SK-MEL-5 (cell line): ENCODE measurements at places on chromosomes 4 and X. TPM values are rescaled to one million over a fixed set of nuclear protein-coding genes. Genes with fewer than 3 reads are reported as not detected.

DNA sequence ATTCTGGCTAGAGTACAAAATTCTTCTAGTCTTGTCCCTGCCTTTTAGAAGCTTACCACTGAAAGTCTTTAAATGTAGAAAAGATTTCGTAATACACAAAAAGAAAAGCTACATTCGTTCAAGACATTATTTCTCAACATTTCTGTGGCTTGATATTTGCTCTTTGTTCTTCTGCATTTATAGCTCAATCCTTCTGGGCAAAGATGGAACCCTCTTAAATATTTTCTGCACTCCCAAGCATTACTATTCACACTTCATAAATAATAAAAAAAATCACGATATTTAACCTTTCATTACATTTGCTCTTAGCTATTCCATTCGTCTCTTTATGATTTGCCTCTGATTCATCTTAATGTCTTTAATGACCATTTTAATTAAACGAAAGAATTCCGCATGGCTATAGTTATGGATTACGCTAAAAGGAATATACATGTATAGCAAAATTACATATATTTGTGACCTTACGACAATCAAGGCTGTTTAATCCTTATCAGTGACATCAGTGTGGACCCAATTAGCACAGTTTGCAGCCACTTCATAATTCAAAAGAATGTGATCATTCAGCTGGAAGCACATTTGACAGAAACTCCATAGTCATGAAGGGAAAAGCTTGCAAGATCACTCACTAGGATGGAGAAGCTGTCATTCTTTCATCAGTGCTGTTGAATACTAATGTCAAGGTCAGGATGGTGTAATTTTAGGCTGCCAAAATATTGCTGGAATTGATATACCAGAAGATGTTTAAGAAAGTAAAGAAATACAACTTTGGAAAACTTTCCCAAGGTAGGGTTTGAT is 1075.0 kb upstream of the TENM3 start:
- DNase-seq, result no peak

DNA sequence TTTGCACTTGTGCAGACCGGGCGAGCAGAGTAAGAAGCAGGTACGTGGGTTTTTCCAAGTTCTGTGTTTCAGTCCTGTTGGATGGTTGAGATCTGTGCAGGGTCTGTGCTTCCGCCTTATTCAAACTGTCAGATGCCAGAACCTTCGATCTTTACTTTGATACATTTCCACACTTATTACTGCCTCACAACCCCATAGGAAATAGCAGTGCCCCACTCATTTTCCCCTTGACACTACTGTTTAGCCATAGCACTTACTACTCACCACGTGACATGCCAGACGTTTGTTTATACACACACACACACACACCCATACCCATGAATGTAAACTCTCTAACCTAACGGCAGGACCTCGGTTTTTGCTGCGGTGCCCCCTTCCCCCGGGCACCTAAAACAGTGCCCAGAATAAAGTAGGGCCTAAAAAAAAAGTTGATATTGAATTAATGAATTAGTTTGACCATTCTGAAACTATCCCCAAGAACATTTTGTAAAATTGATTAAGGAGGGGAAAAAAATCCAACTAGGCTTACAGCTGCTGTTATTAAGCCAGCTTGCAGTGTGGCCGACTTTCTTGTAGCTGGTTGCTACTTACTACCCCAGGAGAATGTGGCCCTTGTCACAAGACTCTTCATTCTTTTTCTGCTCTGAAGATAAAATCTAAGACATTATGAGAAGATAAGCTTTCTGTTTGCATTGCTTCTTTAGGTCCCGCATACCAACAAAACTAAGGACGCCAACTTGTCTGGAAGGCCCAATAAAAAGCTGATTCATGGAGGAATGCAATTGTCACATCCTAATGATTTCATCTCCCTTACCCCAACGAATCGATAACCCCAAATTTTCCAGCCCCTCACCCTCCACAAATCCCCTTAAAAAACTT is 704 bp upstream of the SEPSECS start:
- no peak for DNase-seq

- DNase-seq, result peak; percentile 53
Observed at GRCh38 chrX:153580700-153581386, 18.1 kb downstream of the CCNQ start.

Gene UGT2B11
- not detected in 2 replicates for total RNA-seq

Gene RXFP1
- 0.24 TPM in 1 of 2 replicates, not detected in the other for total RNA-seq
